Activated T-helper 1 cell treated with Interleukin-2 at 50 U/mL for 16 hours (primary cell): ENCODE measurements at places on chromosomes 5 and 9.
A peak's percentile ranks its signal among the peaks of the same experiment; 100 is the strongest.

DNA sequence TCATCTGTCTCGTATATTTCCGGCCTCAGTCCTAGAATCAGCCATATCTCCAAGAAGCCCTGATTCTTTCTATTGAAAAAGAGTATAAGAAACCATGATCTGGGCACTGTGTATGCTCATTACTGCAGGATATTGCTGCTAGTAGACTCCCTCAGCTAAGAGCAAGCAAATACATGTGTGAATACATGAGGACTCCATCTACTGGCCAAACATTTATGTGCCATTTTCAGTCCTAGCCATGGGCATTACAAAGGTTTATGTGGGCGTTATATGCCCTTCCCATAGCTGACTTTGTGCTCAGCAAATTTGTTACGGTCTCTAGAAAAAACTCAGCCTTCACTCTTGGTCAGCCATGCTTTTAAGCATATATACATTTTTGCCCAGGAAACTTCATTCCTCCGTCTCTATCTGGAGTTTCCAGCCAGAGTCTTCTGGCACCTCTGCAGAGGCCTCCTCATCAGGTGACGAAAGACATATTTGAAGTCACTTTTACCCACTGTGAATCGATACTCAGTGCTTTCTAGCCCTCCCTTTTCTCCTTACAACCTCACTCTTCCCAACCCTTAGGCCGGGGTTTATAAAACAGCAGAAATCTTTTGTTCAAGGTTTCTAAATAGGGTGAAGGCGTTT lies 1495.6 kb upstream of the CDH6 start:
- DNase-seq, result no peak

DNA sequence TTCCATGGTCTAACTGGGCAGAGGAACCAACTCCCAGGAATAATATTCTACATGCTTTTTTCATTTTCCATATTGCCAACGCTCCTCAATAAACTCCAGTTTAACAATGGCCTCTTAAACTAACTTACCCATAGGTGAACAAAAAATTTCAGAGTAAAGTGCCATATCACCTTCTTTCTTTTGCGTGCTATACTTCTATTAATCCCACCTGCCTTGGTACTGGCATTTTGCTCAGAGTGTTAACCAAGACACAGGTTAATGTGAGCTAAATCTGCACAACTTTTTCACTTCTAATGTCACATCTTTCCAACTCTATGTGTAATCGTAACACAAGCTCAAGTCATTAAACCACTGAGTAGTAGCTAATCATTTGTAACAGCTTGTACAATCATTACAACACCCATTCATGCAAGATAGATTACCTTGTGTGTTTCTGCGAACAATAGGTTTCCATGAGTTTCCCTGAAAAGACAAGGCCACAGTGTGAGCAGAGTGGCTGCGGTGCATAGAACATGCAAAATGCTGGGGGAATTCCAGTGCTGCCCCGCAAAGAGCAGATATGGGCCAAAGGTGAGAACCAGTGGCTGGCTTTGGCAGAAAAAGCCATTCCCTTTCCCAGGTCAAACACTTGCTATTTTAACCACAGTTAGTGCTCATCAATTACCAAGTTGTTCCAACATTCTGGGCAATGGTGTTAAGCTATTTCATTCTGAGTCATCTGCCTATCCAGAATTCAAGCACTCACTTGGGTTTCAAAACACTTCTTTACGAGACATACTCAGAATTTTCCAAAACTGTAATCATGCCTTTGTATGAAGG lies 42.8 kb downstream of the TIMD4 start:
- DNase-seq, result no peak

DNA sequence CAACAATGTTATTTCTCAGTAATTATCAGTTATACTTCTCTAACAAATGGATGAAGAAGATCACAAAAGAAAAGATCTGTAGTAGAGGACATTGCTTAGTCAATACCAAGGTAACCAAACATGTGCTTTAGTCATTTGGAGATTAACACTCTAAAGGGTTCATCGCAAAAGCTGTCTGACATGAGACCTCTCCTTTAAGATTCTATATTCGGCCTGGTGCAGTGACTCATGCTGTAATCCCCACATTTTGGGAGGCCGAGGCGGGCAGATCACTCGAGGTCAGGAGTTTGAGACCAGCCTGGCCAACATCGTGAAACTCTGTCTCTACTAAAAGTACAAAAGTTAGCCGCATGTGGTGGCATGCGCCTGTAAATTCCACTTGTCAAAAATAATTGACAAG lies 18.3 kb upstream of the CKMT2 start:
- DNase-seq, result no peak

- DNase-seq, result no peak
These were observed 41.3 kb downstream of the ROPN1L start for GRCh38 chr5:10482791-10483530.

DNA sequence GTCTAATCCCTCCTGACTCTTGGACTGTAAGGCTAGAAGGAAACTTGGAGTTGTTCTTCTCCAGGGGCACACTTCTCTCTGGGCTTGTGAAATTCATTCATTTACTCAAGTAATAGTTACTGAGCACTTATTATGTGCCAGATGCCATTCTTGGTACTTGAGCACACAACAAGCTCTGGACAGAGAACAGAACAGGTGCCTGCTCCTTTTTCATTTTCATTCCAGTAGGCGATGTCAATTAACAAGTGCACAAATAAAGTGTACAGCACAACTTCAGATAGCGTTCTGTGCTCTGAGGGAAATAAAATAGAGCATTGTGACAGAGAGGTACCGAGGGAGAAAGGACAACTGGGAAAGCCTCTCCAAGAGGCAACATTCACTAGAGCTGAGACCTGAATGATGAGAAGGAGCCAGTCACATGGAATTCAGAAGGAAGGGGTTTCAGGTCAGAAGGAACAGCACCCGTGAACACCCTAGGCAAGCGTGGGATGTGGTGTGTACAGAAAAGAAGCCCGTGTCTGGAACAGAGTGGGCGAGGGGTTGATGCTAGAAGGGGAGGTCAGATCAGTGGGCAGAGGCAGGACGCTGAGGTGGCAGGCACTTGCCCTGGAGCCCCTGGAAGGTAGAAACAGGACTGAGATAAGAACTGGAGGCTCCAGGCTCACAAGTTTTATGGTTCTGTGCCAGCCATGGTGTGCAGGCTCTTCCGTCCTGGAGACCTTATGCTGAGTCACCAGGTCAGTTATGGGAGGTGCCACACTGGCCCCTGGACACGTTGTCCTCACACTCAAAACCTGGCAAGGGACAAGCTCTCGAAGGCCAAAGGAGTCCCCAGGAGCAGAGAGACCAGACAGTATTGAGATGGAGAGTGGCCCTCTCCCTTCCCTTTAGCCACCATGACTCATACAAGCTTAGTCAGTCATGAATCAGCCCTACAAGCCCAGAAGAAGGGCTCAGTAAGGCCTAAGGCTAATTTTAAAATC lies 7.2 kb upstream of the ABLIM3 start:
- DNase-seq, result no peak

DNA sequence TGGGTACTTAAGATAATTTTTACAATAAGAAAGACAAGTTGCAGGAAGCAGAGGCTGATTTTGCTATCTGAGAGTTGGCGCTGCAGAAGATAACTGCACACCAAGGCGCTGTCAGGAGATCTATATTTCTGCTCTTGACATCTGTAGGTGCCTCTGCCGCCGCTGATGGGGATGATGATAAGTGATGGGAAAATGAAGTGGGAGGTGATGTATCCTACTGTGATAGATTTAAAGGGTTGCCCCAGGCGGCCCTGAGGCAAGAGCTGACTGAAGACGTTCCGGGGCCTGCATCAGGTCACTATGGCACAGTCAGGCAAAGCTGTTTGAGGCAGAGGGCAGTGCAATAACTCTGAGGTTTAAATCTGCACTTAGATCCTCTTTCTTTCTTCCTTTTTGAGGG lies 78.1 kb downstream of the SNCAIP start:
- DNase-seq, result no peak

GRCh38 chr9:113763429-113763828 lies 112.7 kb upstream of the ZNF618 start:
- no peak for DNase-seq

- no peak for DNase-seq
These were observed 70.3 kb upstream of the SAP30L start for GRCh38 chr5:154375329-154376008.

GRCh38 chr5:59587489-59588337 lies 305.8 kb downstream of the PDE4D start:
- DNase-seq, result no peak

DNA sequence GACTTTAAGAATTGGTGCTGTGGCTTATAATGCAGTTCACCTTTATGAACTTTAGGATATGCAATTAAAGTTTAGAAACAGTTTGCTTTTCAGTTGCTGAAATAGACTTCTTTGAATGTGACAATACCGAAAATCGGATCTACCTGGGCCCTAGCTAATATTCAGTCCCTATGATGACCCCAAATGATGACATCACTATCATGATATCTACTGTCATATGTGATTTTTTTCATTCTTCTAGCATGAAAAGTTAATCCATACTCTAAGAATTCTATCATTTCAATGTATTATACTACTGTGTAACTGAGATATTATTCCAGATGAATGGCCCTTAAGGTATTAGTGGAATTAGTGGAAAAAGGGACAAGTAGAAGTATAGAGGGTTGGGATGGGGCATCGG lies 487.2 kb upstream of the TUSC1 start:
- DNase-seq, result no peak

GRCh38 chr9:111876179-111876578 lies 20.4 kb upstream of the UGCG start:
- no peak for DNase-seq

DNA sequence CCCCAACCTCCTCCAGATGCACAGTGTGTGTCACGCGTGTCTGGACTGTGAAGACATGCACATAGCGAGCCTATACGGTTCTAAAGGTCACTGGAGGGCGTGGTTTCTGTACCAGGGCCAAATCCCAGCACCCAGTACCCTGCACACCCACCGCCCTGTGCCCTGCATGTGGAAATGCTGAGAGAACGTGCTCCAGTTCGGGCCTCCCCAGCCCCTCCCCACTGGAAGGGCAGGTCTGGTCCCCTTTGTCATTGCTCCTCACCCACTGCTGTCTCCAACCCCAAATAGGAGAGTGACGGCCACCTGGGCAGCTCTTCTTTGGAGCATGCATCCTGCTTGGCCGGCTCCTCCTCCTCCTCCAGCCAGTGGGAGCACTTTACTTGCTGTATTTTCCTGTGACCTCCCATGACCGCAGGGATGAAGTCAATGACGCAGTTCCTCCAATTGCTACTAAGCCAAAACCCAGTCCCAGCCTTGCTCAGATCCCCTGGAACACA lies 116.7 kb downstream of the WNK2 start:
- DNase-seq, result no peak

- no peak for DNase-seq
These were observed 103.9 kb downstream of the FRMD3 start for GRCh38 chr9:83434254-83434653.

DNA sequence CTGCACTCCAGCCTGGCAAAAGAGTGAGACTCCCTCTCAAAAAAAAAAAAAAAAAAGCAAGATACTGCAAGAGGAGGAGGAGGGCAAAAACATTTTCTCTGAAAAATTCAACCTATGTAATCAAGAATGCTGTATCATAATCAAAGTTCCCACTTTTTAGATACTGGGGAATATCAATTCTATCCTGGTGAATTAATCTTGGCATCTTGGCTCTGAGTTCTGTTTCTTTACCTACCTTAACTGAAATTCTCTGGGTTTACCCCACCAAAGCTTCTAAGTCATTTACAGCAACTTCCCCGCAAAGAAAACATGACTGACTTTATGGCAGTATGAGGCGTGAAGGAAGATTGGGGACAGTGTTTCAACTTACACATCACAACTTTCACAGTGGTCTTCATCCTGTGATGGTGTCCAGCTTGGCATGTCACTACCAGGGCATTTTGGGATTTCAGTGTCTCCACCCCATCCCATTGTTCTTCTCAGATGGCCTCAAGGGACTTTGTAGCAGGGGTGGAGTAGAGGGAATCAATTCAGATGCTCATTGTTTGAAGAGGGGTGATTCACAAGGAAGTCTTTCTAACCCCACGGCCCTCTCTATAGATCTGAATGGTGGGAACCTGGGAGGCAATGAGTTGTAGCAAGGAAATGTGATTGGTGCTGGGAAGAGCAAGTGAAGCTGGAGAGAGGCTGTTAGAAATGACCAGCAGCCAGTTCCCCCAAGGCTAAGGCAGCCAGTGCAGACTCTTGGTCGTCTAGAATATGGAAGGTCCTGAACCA lies 130.5 kb downstream of the SCAMP1 start:
- DNase-seq, result no peak

- no peak for DNase-seq
These were observed 51.4 kb upstream of the TJP2 start for GRCh38 chr9:69122549-69123141.

GRCh38 chr9:129414993-129415941 lies 205.6 kb downstream of the C9orf50 start:
- DNase-seq, result no peak

DNA sequence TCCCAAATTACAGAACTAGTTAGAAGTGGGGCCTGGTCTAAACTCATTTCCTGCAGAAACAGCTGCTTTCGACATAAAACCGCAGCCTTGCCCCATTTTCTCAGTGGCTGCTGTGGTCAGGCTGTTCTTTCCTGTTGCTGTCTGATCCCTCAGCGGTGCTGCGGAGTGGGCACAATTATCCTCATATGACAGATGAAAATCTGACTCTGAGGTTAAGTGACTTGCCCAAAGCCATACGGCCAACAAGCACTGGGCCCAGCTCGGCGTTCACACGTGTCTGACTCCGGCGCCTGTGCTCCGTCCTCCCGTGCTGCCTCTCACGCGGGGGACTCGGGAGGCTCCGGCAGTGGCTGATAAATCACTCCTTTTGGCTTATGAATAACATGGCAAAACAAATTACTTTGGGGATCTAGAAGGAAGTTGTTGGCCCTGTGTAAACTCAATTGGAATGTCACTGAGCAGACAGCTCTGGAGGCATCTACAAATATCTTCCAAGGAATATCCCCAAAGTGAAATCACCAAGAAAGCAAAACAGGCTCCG lies 142.6 kb upstream of the LMX1B start:
- DNase-seq, result peak; percentile 58
